ENCODE measurements at places on chromosomes 6 and 20. TPM values are rescaled to one million over a fixed set of nuclear protein-coding genes. Genes with fewer than 3 reads are reported as not detected.

The NTSR1 gene
- 0.10 TPM for total RNA-seq

The MCHR2 gene
- not detected for total RNA-seq

The PKHD1 gene
- total RNA-seq, result 0.17 TPM

The KCNK5 gene
- 0.14 TPM for total RNA-seq

The SLC17A1 gene
- total RNA-seq, result not detected

The DNAH8 gene
- not detected for total RNA-seq

The TRIM38 gene
- total RNA-seq, result 6.8 TPM

The SMIM29 gene
- 11.1 TPM for total RNA-seq

The GPR6 gene
- total RNA-seq, result not detected

The WASF1 gene
- 26.3 TPM for total RNA-seq

The MCCD1 gene
- not detected for total RNA-seq

The FAM209B gene
- 0.60 TPM for total RNA-seq

The E2F1 gene
- total RNA-seq, result 2.3 TPM

The DDX27 gene
- total RNA-seq, result 38.3 TPM

The TGM2 gene
- total RNA-seq, result 98.9 TPM

The CLPSL1 gene
- total RNA-seq, result not detected

The PSORS1C1 gene
- total RNA-seq, result 8.8 TPM

The CPNE5 gene
- total RNA-seq, result 0.29 TPM

The DHX16 gene
- total RNA-seq, result 29.3 TPM

The CCND3 gene
- total RNA-seq, result 69.9 TPM

The HLA-DPA1 gene
- 0.50 TPM for total RNA-seq

The TOMM34 gene
- total RNA-seq, result 45.8 TPM

The GPX5 gene
- total RNA-seq, result 4.3 TPM

The SLC22A2 gene
- not detected for total RNA-seq

The IL17A gene
- total RNA-seq, result not detected

The NEDD9 gene
- total RNA-seq, result 39.6 TPM

The LBP gene
- not detected for total RNA-seq

The PHACTR3 gene
- 0.14 TPM for total RNA-seq

The TNFRSF6B gene
- 2.8 TPM for total RNA-seq

The LGSN gene
- 0.25 TPM for total RNA-seq

The TP53INP2 gene
- 19.6 TPM for total RNA-seq

All from astrocyte (in vitro differentiated cells and primary cell).